ENCODE measurements at places on chromosomes 6 and 20.

DNA sequence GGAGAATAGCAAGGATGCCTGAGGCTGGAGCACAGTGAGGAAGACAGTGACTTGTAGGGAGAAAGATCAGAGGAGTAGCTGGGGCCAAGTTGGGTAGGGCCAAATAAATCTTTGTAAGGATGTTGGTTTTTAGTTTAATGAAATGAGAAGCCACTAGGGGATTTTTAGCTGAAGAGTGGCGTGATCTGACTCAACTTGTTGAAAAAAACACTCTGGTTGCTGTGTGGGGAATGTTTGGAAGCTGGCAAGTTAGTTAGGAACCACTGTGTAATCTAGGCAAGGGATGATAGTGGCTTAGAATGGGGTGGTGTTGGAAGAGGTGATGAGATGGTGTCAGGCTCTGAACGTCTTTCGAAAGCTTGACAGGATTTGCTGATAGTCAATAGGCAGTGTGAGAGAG lies 176.1 kb upstream of the HDDC2 start:
- no peak for DNase-seq

GRCh38 chr6:20340068-20340848 lies 61.4 kb upstream of the E2F3 start:
- no peak for DNase-seq

DNA sequence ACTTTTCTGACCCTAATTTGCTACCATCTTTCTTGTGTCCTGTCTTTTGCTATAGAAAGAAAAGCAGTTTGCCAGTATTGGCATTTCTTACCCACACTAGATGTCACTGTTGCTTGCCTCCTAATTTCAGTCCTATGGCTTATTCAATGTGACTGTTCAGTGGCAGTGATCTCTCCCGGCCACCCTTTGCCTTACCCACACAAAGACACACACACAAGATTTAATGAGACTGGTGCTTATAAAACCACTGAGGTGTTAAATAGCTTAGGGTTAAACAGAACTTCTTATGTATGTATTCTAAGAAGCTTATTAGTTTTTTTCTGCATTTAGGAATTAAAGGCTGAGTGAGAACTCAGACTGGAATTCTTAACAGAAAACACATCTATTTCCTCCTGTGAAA lies 233.6 kb upstream of the ASCC3 start:
- no peak for DNase-seq

DNA sequence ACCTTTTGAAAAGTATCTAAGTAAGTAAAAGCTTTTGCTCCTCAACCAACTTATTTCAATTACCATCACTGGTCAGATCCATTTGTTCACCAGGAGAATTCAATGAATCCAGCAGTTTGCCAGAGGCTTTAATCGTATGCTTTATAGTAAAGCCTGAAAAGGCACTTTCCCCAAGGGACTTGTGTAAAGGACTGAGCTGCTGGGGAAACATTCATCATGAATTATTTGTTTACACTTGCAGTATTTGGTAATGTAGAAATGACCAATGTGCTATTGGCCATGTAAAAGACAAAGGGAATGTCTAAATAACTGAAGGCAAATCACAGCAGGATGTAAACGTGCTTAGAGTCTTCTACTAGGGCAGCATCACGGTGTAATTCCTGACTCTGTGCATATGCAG lies 471.4 kb downstream of the ADGRB3 start:
- no peak for DNase-seq

DNA sequence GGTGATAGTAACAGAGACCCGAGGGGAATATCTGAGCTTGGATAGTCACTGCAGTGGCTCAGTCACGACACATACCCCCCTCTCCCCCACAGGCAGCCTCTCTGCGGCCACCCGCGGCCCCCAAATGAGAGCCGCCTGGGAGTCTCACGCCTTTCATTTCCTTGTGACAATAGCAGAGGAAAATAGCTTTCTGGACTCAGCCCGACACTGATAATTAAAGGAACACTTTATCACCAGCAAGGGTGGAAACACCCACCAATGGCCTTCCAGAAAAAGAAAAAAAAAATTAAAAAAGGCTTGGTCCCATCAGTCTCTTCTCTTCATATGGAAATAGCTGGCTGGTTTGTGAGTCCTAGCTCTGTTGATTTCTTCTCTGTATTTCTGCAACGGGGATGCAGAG lies 35.1 kb upstream of the KCNG1 start:
- DNase-seq: no peak

DNA sequence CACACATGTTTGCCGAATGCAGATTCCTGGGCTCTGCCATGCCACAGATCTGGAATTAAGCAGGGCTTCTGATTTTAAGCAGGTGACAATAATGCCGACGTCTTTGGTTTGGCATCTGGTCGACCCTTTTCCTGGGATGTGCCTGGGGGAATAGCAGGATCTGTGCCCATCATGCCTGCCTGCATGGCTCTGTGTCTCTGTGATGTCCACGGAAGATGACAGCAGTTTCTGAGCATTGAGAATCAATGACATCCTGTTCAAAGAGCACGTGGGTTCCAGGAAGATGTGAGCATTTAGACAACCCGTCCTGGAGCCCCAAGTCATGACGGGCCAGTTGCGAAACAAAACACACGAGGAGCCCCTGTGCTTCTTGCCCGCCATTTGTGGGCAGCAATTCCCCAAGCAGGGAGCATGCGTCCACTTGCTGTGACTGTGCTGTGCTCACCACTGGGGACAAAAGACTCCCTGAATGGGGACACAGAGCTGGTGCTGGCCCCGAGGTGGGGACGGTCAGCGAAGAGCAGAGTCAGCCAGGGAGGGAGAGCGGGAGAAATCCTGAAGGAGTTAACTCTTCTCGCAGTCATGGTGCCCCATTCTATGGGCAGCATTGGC lies 110.1 kb downstream of the ERMARD start:
- DNase-seq: no peak

DNA sequence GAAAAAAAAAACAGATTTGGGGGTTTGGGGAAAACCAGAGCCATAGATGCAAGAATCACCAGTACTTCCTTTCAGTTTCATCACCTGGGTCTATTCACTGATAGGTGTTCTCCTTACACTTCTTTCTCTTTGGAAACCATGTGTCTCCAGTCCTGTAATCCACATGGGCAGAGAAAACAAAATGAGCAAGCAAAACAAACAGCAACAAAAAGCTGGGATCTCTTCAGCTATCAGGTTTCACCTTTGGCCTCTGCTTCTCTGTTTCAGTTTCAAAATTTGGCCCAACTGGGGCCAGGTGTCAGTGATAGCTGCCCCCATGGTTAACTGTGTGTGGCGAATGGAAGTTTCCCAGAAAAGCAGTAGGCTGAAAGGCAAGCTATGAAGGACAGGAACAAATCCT lies 220.0 kb upstream of the THBS2 start:
- no peak for DNase-seq

GRCh38 chr6:157724960-157725741 lies 97.9 kb upstream of the SNX9 start:
- no peak for DNase-seq

DNA sequence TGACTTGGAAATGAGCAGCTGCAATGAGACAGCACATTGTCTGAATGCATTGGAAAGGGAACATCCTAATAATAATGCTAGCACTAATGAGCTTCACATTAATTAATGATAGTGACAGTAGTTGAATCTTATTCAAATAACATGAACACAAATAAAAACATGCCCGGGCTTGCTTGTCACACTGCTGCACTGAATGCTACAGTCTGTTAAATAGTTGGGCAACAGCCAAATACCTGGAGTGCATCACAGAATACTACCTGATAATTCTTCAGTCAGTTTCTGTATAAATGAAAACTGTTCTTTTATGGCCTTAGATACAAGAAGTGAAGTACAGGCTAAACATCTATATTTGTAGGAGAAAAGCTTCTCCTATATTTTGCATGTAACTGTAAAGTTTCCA lies 458.7 kb downstream of the RNF144B start:
- DNase-seq: no peak

DNA sequence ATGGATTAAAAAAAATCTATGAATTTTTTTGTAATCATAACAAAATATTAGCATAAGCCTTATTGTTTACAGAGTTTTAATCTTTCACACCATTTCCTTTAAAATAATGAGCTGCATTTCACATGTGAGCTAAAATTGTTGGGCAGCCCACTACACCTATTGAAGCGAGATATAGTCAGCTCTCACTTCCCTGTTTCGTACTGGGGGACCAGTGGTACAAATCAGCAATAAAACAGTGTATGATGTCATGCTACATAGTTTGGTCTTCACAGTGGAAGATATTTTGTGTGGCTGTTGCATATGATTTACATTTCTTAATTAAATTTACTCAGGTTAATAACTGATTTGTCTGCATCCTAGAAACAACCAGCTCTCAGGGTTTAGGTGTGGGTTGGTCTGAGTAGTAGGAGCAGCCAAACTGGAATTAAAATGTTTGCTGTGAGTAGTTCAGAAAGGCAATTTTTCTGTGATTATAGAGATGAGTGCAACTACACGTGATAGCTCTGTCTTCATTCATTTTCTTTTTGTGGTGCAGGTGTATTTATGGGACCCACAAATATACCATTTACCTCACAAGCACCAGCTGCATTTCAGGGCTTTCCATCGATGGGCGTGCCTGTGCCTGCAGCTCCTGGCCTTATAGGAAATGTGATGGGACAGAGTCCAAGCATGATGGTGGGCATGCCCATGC lies 99.3 kb downstream of the B3GAT2 start:
- DNase-seq: no peak

DNA sequence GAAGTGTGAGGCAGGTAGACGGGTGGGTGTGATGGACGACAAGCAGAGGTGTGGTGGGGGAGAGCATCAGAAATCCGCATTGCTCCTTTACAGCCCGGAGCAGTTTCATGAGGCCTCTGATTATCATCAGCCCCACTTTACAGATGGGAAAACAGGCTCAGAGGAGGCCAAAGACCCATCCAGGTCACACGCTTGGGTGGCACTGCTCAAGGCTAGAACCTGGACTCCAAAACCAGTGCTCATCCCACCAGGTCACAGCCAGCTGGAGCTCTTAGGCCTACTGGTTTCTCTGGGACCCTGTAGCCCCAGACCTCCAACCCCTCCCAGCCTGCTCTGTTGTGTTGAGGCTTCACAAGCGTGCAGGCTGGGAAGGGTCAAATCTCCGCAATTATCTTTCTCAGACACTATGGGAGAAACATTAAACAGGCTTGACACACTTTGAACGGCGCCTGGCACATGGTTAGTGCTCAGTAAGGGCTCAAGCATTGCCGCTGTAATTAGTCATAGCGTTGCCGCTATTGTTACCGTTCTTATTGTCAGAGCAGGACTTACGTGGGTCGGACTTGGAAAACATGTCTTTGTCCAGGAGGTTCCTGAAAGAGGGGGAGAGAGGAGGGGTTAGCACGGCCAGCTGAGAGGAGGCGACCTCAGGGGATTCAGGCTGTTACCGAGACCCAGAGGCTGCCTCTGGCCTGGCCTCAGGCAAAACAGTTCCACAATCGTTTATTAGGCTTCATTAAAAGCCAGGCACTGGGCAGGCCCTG lies 16.6 kb downstream of the CPNE5 start:
- no peak for DNase-seq

All from AG04449 (cell line).